ENCODE measurements at places on chromosomes 16 and 17.
A peak's percentile ranks its signal among the peaks of the same experiment; 100 is the strongest.

GRCh38 chr16:54687043-54687899 lies 243.4 kb upstream of the IRX5 start:
- DNase-seq, result no peak

DNA sequence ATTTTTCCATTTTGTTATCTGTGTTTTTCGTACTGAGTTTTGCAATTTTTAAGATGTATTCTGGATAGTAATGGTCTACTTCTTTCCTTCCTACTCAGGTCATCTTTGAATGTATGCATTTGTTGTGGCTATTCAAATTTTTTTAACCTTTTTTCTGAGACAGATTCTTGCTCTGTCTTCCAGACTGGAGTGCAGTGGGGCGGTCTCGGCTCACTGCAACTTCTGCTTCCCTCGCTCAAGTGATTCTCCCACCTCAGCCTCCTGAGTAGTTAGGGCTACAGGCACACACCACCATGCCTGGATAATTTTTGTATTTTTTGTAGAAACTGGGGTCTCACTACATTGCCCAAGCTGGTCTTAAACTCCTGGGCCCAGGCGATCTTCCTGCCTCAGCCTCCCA lies 33.6 kb downstream of the VPS35L start:
- DNase-seq, result no peak

DNA sequence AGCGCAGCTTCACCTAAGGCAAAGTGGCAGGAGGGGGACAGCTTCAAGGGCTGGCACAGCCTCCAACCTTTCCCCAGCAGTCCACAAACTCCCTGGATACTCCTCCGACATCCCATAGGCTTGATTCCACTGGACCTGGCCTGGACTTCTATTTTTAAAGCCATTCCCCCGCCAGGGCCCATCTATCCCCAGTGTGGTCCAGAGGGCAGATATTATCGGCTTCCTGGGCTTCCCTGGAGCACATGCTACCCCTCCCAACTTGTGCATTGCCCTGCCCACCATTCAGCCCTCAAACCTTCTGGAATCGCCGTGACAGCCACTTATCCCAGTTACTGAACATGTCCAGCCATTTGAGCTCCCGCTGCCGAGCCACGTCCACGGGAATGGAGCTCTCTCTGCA lies 5.1 kb downstream of the TBC1D10B start:
- no peak for DNase-seq

GRCh38 chr17:80195671-80196529 lies 24.2 kb downstream of the SGSH start:
- peak; percentile 47 for DNase-seq

- DNase-seq, result no peak
Measured at GRCh38 chr17:68595986-68596385, 5.2 kb downstream of the FAM20A start.

- no peak for DNase-seq
Measured at GRCh38 chr17:50146927-50147665, 3.4 kb downstream of the PPP1R9B start.

- peak; percentile 98 for DNase-seq
Measured at GRCh38 chr17:14300575-14301278, at the start of gene HS3ST3B1. TSS of gene HS3ST3B1 (plus strand) at chr17:14301081. CDS start at chr17:14301519, 438 bp downstream.

- no peak for DNase-seq
Measured at GRCh38 chr17:32157225-32157624, 14.9 kb downstream of the RHOT1 start.

DNA sequence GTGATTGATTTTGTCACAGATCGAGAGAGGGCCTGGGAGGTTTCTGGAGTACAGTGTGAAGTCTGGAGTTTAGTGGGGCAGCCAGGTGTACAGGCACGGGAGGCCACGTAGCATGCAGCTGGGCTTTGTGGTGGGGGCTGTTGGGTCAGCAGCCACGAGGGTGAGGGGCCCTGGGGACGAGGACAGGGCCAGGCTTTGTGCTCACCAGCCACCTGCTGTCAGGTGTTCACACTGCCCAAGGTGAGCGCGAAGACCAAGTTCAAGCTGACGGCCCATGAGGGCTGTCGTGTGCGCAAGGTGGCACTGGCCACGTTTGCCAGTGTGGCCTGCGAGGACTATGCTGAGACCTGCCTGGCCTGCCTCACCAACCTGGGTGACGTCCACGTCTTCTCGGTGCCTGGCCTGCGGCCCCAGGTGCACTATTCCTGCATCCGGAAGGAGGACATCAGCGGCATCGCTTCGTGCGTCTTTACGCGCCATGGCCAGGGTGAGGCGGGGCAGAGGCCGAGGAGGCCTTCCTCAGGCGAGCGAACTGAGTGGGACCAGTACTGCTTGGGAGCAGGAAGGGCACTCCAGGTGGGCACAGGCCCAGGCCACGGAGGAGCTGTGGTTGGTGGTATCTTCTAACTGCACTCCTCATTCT lies 15.9 kb downstream of the LLGL1 start:
- no peak for DNase-seq

DNA sequence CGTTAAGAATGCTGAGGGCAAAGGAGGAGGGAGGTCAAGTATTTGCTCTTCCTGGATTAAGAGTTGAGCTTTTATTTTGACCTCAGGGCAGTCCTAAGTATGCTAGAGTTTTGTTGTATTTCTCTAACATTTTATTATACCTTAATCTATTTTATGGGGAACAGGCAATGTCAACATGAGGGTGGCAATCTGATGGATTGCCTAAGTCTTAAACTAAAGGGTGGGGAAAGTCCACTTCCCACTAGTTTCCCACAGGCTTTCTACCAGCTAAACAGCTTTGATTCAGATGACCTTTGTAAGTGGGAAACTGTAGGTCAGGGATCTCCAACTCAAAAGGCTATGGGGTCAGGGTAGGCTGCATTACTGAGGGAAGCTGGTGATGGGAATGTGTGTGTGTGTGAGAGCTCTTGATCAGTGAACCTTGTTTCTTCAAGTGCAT lies 24.9 kb downstream of the HSD17B2 start:
- DNase-seq, result no peak

DNA sequence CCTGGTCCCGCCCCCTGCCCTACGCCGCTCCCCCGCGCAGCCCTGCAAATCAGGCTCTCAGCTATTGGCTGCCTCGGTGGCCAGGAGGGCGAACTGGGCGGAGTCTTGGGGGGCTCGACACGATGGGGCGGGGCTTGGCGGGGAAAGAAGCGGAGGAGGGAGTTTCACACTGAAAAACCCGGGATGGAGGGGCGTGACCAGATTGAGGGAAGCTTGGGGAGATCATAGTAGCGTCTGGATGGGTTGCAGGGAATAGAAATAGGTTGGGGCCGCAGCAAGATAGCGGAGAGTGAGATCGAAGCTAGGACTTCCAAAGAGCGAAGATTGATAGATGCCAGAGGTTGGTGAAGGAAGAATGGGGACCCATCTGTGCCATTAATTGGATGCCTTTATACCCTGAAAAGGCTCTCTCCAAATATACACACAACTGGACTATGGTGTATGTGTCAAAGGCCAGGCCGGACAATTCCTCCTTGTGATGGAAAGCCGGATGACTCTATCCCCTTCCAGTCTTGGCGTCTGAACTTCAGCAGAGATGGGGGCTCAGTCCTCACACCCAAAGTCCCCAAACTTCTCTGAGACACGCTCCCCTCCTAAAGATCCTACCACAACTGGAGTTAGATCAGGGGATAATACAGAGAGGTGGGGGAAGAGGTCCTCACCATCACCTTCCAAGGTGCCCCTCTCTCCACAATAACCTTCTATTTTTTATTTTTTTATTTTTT lies 376 bp upstream of the STAC2 start:
- DNase-seq, result no peak

DNA sequence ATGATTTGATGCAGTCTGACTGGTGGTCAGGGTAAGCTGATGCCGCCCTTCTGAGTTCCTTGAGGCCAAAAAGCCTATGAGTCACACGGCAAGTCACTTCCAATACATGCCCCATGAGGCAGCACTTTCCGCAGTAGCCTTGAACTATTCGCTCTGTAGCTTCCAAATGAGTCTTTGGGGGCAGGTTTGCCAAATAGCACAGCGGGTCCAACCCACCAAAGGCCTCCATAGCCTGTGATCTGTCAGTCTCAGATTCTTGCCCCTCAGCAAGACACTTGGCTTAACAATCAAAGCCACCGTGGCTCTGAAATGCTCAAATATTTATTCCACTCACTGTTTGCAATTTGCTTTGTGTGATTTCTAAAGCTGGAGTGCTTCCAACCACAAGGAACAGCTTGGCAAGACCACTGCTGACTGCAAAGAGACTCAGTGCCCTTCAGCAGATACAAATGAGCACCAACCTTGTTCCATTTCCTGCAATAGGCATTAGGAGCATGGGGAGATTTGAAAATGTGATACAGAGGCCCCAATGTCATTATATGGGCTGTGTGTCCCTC lies 45.4 kb downstream of the CLEC19A start:
- no peak for DNase-seq

GRCh38 chr17:81925860-81926450 lies 1.6 kb downstream of the MAFG start:
- no peak for DNase-seq

GRCh38 chr16:314795-315299 lies 31.9 kb downstream of the PDIA2 start:
- DNase-seq, result no peak

DNA sequence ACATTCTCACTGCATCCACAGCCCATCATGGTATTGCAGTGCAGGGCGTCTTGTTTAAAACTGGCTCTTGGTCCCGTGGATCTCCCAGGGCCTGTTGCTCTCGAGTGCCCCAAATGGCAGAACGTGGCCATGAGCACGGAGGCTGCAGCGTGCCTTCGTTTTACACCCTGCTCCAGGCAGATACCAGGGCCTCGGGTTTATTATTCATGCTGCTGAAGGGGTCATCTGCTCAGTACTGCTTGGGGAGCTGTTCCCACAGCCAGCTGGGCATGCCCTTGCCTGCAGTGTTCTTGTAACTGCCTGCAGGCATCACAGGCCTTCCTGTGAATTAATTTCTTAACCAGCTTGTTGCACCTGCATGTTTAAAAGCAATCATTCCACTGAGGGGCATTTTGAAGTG lies 129.7 kb upstream of the CHMP6 start:
- peak; percentile 48 for DNase-seq

GRCh38 chr17:4908301-4908700 lies 5.4 kb upstream of the CHRNE start:
- no peak for DNase-seq

DNA sequence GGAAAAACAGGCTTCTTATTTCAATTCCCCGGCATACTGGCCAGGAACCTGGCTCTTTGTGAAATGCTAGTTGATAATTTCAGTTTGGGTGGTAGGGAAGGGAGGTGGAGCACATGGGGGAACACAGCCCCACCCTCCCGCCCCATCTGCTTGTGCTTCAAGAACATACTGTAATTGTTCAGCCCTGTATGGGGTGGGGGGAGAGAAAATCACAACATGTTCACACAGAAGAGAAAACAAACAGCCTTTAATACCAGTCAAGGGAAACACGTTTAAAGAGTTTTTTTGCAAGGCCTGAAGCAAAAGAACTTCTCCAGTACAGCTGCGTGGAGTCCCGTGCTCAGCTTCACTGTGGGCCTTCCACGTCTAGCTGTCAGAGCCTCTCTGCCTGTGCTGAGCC lies 59.7 kb downstream of the SHISA6 start:
- DNase-seq, result no peak

DNA sequence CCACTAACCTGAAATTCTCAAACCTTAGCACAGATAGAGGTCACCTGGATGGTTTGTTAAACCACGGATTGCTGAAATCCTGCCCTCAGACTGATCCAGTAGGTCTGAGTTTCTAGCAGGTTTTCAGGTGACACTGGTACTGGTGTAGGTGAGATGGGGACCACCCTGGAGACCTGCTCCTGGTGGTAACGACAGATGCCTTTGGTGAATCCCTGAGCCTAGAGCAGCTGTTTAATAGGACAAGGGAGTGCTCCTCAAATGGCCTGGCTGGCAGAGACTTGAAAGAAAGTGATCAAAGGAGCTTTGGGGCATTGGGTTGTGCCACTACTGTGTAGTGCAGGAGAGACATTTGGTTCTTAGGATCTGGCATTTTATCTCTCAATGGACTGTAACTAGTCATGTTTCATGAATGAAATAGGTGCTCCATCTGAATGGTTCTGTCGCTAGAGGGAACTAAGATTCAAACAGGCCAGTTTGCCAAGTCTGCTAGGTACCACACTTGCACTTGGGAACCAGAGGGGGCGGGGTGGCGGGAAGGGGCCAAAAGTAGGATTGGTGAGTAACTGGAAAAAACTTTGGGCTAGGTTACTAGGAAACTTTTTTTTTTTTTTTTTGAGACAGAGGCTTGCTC lies 2.9 kb upstream of the IFI35 start:
- DNase-seq, result no peak

GRCh38 chr16:53872248-53873221 lies 168.6 kb downstream of the FTO start:
- DNase-seq, result no peak

- no peak for DNase-seq
Measured at GRCh38 chr17:82502207-82502606, 17.3 kb upstream of the FOXK2 start.

DNA sequence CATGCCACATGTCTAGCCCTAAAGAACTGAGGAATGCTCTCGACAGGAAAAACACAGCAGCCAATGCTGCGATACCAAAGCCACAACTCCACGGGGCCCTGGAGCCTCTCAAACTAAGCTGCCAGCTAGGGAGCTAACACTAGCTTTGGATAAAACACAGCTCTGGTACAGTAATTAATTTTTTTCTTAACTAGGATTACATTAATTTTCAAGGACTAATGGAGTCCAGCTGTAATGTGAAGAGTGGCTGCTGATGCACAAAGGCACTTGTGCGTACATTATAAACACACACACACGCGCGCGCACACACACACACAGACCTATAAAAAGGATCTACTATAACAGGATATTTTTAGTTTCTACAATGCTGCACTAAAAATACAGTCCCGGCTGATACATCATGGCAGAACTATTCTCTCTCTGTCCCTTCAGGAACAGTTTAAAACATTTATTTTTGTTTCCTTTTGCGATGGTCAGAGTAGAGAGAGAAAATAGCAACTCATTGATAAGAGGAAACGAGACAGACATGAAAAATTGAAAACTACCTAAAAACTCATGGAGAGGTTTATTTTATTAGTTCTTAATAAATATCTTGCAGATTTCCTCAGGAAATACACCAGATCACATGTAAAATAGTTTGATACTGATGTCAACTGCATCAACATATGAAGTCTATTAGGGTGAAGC lies 88.5 kb downstream of the SMG6 start:
- DNase-seq, result no peak

DNA sequence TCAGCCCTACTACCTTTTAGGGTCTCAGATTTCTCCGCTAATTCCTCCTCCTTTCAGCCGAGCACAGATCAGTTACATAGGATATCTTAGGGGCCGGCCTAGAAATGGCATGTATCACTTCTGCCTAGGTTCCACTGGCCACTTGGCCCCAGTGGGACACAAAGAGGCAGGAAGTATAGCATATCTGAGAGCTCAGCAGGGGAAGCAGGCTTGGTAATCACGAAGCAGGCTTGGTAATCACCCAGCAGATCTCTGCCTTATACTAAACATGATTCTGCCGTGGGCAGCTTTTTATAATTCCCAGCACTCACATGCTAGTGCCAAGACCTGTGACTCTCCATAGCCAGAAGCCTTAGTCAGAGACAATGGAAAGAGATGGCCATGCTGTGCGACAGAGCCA lies 59.6 kb upstream of the CACNG5 start:
- DNase-seq, result no peak

All from activated CD4-positive, alpha-beta T cell treated with anti-CD3 and anti-CD28 coated beads for 1 hour (primary cell).